NCI-H526 treated with DMSO at 0.1 percent for 48 hours (cell line): ENCODE measurements at places on chromosomes 12 and 14.

GRCh38 chr12:1622406-1622805 is 6.6 kb upstream of the WNT5B start:
- no peak for DNase-seq

- peak; percentile 8 for DNase-seq
These were observed 428.1 kb downstream of the NRXN3 start for GRCh38 chr14:78598046-78598920.

- DNase-seq, result no peak
These were observed 299.4 kb downstream of the CACNA1C start for GRCh38 chr12:2352203-2352602.

DNA sequence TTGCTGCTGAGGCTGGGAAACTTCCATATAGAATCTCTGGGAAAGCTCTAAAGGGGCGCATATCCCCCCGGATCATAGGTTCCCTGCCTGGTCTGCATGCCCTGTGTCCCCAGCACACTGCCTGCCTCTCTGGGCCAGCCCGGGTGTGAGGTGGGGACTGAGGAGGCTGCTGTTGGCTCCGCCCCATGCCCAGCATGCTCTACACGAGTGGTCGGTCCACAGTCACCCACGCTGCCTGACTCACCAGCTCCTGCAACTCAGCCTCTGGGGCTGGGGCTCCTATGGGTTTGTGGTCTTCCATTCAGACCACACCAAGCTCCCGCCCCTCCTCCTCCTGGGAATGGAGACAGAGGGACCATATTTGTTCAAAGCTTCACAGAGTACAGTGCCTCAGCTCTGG is 88.5 kb upstream of the ANO2 start:
- no peak for DNase-seq

GRCh38 chr12:130357241-130357640 is 19.6 kb downstream of the PIWIL1 start:
- DNase-seq, result no peak

DNA sequence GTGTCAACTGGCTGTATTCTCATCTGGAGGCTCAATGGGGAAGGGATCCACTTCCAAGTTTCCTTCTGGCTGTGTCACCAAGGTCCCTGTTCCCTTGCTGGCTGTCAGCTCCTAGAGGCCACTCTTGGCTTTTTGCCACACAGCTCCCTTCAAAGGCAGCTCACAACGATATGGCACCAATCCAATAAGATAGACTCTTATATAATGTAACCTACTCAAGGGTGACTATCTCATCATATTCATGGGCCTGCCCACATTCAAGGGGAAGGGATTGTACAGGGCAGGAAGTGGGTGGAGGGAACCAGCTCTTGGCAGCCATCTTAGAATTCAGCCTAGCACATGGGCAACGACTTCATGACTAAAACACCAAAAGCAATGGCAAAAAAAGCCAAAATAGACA is 98.7 kb upstream of the PLXNC1 start:
- no peak for DNase-seq

DNA sequence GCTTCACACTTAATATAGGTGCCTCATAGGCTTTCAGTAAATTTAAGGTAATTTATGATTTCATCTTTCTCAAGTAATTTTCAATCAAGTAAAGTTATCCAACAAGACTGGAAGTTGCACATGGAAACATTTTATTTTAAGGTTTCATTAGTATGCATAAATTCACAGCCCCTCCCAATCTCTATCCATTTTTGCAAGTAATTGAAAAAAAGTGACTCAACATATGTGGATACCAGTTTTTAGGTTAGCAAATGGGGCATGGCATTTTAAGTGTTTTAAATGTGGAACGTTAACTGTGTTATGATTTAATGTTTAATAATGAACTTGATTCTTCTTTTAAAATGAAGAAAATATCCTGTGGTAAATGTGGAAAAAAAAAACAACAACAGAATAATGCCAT is 532.8 kb downstream of the FOXG1 start:
- DNase-seq, result no peak

- no peak for DNase-seq
These were observed 13.7 kb downstream of the KRT71 start for GRCh38 chr12:52539083-52539820.

DNA sequence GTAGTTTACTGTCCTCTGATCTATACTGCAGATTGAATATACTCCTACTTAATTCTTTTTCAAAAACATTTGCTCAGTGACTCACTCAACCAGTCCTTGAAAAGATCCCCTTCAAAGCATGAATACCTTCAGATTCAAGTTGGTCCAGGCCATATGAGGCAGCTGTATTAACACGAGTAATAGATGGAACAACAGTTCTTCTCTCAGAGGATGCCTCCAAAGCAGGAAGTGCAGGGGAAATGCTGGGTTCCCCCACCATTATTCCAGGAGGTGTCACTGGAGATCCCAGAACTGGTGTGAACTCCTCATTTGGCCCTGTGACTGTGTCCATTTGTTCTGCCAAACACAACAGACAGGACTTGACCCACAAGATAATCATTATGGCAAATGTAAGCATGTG is 20.6 kb downstream of the ARMH4 start:
- DNase-seq, result no peak

GRCh38 chr12:115467531-115467930 is 783.6 kb upstream of the TBX3 start:
- DNase-seq, result no peak

DNA sequence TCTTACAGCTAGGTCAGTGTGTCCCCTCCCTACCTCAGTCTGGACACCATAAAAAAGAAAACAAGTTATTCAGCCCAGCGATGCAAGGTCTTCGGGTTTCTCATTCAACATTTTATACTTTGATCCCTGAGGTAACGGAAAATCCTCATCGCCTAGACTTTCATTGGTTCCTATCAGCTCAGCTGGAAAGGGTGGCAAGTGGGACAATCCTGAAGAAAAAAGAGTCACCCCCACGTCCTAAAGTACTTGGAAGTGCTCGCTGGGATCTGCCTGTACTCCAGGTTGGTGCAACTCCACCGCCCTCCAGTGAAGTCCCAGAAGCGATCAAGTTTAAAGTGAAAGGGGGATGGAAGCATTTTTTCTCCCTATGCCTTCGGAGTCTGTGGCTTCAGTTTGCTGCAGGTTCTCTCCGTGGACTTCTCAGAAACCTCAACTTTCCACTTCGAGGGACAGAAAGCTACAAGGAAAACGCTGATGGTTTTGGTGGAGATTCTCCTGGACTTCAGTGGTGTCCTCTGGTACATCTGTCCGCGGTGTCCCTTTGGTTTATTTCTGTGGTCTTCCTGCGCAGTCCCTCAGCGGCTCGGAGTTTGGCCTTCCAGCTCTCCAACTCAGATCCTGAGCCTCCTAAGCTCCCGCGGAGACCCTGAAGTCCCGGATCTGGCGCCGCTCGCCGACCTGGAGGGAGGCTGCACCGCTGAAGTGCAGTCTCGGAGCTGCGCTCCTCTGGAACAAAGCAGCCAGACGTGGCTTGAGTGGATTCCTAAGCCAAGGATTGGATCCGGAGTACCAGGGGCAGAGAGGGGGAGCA is 1.8 kb upstream of the LRFN5 start:
- no peak for DNase-seq

- DNase-seq, result no peak
These were observed 24.5 kb downstream of the CDKN1B start for GRCh38 chr12:12741660-12742059.

GRCh38 chr12:108194585-108194984 is 65.5 kb downstream of the WSCD2 start:
- no peak for DNase-seq

- no peak for DNase-seq
These were observed 209.0 kb upstream of the ATXN7L3B start for GRCh38 chr12:74328623-74329022.

GRCh38 chr14:50998612-50999011 is 54.3 kb upstream of the PYGL start:
- no peak for DNase-seq

- DNase-seq, result no peak
These were observed 89.0 kb downstream of the SCARB1 start for GRCh38 chr12:124774462-124775167.

DNA sequence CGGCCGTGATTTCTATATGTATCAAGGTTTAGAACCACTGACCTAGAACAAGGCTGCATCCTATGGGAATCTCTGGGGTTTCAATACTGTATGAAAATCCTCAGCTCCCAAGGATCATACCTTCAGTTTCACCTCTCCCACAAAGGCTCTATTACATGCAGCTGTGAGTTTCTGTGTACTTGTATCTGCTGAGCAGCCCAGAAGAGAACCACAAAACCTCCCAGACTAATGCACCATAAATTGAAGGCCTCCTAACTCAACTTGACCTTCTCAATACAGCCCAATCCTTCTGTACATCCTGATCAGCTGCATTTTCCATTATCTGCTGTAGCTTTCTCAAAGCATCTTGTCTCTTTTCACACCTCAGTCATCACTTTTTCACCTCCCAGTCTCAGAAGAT is 5.4 kb upstream of the KCNH5 start:
- no peak for DNase-seq

GRCh38 chr14:100303179-100303578 is 3.1 kb downstream of the SLC25A29 start:
- DNase-seq, result no peak

DNA sequence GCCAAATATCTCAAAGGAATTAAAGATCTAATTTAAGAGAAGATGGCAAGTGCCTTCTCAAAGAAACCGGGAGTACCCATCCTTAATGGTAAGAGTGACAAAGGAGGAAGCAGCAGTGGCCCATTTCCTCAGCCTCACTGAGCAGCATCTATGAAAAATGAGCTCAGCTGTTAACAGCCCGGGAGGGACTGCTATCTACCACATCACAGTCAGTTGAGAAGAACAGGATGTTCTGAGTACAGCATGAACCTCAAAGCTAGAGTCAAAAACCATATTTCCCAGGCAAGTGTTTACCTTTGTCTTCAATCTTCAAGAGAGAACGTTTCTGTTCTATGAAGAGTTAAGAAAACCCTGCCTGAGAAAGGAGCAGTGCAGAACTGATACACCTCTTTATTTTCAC is 115.0 kb downstream of the BTG1 start:
- DNase-seq, result no peak

GRCh38 chr12:53644133-53644532 is 18.0 kb upstream of the ATF7 start:
- DNase-seq, result no peak

GRCh38 chr12:121184425-121184824 is 25.5 kb upstream of the P2RX4 start:
- DNase-seq, result peak; percentile 72

GRCh38 chr12:63079791-63080502 is 71.1 kb downstream of the AVPR1A start:
- no peak for DNase-seq

- DNase-seq, result no peak
These were observed 72.1 kb upstream of the ST8SIA1 start for GRCh38 chr12:22406627-22407026.

DNA sequence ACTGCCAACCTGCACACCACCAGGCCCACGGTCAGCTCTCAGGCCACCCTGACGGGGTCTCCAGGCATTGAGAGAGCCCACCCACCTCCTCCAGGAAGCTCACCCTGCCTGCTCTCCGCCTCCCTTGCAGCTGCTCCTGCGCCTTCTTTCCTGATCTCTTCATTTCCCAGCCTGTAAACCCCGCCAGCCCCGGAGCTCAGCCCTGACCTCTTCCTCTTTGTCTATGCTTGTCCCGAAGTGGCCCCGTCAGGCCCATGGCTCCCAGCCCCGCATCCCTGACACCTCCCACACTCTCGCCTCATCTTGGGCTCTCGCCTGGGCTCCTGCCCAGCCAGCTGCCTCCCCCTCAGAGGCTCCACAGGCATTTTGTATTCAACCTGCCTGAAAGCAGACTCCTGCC is 139.3 kb downstream of the CALM1 start:
- no peak for DNase-seq

DNA sequence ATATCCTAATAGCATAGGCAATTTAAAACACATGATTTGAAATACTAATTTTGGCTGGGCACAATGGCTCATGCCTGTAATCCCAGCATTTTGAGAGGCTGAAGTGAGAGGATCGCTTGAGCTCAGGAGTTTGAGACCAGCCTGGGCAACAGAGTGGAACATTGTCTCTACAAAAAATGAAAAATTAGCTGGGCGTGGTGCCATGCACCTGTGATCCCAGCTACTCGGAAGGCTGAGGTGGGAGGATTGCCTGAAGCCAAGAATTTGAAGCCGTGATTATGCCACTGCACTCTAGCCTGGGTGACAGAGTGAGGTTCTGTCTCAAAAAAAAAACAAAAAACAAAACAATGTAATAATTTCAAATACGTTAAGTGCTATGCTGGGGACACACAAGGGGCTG is 83.3 kb downstream of the SSPN start:
- no peak for DNase-seq

DNA sequence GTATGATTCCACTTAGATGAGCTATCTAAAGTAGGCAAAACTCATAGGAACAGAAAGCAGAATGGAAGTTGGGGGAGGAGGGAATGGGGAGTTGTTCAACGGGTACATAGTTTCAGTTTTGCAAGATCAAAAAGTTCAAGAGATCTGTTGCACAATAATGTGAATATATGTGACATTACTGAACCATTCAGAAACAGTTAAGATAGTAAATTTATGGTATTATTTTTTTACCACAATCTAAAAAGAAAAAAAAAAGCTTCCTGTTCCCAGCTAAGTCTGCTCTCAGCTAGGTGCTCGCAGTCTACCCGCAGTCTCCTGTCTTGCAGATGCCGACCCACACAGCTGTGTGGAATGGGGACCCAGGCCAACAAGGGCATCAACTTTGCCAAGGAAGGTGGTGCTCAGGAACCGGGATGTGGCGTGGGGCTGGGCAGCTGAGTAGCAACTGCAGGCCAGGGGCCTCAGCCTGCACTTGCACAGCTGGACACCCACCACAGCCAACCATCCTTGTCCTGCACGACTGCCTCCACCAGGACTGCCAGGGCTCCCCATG is 15.3 kb upstream of the ANO6 start:
- DNase-seq, result no peak

DNA sequence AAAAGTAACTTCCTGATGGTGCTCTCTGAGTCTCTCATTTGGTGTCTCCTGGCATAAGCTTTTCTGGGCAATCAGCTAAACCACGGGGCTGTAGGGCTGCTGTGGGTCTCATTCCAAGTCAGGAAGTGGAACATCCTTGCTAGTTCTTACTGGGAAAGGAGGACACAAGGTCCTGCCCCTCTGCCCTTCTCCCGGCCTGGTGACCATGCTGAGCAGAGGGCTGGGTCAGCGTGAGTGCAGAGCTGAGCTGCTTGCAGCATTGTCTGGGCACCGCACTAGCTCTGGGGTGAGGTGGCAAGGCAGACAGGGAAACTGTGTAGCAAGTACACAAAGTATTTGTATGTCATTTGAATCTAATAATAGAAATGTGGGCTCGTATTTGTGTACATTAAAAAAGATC is 45.0 kb upstream of the ASPG start:
- DNase-seq, result peak; percentile 77

DNA sequence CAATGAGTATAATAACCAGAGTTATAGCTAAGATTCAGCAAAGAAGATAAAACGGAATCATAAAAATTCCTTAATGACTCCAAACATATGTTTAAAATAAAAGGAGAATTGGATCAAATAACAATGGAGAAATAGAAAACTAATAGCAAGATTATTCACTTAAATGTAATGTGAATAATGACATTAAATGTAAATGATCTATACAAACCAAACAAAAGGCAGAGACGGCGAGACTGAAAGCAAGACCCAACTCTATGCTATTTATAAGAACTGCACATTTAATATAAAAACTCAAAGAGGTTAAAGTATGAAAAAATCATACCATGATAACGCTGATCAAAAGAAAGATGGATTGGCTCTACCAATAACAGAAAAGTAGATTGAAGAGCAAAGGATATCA is 3.9 kb upstream of the TSHR start:
- no peak for DNase-seq
